ENCODE measurements at places on chromosomes 5 and 9.
A peak's percentile ranks its signal among the peaks of the same experiment; 100 is the strongest.

- DNase-seq: no peak
Observed at GRCh38 chr9:127505396-127506116, 54.2 kb downstream of the LRSAM1 start.

DNA sequence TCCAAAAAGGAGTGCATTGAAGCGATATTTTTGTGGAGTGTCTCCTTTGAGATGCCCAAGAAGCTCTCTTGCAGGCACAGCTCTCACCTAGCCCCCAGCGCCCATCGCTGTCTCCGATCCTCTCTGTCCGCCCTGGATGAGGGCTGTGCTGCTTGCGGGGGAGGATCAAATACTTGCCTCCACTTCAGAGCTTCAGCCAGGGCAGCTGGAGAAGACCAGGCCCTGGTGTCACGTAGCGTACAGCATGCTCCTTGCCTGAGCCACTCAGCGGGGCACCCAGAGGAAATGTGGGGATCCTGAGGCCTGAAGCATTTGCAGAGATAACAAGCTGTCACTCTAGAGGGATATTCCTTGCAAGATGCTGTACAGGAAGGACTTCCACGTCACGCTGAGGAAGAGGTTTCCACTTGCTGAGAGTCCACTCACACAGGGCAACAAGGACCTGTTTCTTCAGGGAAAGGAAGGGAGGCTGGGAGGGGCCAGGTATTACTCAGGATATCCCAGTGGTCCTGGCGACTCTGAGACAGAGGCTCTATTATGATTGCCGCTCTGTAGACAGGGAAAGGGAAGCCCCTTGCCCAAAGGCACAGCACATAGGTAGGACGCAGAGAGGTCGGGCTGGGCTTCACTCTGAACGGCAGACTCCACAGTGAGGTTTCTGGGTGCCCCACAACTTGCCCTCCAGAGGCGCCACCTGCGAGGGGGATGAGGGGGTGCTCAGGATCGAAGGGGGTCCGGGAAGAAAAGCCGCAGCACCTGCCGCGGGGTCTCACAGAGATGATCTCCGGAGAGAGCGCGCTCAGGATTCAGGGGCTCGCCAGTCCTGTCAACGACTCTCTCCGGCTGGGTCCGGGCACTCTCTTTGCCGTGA lies 64.0 kb downstream of the CRB2 start:
- DNase-seq: no peak

DNA sequence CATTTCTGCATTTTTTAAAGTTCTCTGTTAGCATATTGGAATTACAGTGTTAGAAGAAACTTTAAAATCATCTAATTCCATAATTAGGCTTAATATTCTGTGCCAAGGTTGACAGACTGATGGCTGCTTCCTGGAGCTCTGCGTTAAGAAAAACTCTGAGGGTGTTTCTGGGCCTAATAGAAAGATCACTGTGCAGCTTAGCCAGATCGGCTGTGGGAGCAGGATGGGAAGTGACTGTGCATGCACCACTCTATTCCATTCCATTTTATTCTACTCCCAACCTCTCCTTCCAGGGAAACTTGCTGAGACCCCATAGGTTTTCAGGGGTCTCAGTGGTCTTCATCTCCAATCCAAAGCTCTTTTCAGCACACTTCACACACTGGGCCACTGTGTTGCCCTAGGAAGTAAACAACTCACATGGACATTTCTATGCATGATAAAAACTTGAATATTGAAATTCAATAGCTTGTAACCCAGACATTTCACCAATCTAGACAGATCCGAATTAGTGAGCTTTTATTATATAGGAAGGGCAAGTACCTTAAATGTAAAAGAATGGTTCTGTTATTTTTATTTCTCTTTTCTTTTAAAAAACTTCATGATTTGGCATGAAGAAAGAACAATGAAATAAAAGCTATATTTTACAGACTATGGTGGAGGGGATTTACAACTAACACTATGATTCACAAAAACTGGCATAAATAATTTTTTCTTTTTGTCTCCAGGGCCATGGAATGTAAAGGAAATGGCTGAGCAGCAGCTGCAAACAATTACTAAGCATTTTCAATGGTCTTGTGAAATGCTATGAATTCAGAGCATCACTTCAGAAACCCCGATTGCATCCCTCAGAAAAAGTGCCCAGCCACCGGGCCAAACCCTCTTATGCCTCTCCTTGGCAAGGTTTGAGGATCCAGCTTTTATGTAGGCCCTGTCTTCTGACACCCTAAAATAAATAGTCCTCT lies 51.4 kb upstream of the DAB2 start:
- DNase-seq: no peak

GRCh38 chr9:99031319-99031718 lies 73.6 kb upstream of the TGFBR1 start:
- DNase-seq: no peak

- DNase-seq: no peak
Observed at GRCh38 chr5:150540615-150541396, 32.9 kb downstream of the NDST1 start.

- DNase-seq: peak; percentile 34
Observed at GRCh38 chr5:14806456-14806855, 65.1 kb downstream of the ANKH start.

Measured in Caki2 (cell line).